ENCODE measurements at places on chromosomes 5 and 9.

DNA sequence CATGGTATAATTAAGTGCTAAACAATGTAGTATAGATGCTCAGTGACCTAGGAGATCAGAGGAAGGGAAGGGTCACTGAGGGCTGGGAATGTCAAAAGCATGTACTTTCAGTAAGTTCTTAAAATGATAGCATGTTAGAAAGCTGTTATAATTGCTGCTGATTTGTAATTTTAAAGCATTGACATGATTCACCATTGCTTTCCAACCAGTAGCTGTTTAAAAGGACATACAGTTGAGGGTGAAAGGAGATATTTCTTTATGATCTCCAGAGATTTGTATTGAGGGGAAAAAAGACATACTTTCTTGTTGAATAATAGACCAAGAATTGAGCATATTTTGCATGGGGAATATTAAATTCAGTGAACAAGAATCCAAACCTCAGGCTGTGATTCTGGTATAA lies 1.2 kb upstream of the SLC1A3 start:
- DNase-seq: no peak

DNA sequence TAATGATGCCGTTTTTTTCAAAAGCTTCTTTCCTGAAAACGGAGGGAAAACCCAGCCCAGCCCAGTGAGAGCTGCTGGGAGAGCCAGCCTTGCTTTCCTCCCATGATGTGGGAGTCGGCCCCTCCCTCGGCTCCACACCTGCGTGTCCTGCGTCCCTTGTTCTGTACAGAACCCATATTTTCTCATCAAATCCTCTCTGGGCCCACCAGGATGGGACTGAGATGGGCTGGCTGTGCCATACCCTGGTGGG lies 8.9 kb downstream of the FLT4 start:
- DNase-seq: no peak

DNA sequence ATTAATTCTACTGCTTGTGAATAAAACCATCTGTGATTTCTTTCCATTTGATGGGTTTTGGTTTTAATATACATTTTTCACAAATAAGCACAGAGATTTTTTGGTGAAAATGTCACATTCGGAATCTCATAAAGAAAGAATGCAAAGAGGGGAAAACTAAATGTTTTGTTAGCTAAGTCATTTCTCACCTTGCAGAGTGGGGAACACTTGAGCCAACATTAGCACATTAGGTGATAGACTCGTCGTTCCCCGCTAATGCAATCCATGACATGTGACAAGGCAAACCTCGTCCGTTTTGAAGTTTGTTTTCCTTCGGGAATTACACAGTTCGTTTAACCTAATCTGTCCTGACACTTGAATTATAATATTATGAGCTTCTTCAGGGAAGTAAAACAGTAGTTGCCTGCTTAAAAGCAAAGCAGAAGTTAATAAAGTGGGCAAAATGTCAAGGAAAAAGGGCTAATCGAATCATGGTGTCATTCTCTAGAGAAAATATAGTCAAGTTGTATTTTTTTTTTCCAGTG lies 95.8 kb upstream of the LMX1B start:
- no peak for DNase-seq

- no peak for DNase-seq
Measured at GRCh38 chr5:31148959-31149475, 44.5 kb upstream of the CDH6 start.

GRCh38 chr9:15782106-15782505 lies 229.3 kb downstream of the CCDC171 start:
- no peak for DNase-seq
